Stimulated activated naive CD8-positive, alpha-beta T cell treated with anti-CD3 and anti-CD28 coated beads, Interleukin-15, amount 100 ng/mL, for 72 hours (primary cell): ENCODE measurements at places on chromosomes 2 and 18.
A peak's percentile ranks its signal among the peaks of the same experiment; 100 is the strongest.

DNA sequence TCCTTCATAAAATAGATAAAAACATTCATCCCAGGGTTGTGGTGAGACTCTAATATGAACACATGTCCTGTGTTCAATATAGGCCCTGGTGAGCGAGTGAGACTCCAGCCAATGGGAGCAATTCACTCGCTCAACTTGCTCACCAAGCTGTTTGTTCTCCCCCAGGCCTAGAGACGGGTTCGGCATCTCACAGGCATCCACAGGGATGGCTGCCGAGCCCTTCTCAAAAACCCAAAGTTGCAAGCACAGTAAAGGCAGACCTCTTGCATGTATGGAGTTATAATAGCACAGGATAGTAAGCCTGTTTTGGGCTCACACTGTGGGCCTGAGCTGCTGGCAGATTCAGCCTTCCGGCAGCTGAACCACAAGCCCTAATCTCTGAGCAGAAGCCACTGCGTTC lies 15.7 kb downstream of the PARD6G start:
- DNase-seq = no peak

DNA sequence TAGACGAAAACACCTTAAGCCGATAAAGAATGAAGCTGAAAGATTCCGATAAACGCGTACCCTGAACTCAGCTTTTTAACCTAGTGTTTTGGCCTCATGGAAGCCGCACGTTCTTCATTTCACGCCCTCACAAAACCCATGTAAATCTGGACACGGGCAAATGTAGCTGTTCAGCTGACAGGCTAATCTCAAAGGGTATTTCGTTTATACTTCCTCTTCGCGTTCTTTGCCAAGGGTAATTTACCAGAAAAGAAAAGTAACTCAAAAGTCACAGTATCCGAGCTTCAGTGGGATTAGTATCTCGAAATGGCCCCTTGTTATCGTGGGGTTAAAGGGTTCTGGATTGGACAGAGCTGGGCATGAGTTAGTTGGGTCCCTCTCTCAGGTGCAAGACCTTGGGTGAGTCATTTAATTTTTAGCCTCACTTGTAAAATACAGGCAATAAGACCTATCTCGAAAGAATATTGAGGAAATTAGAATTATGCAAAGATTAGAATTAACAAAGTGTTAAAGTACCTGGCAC lies 22.0 kb upstream of the STPG4 start:
- no peak for DNase-seq

DNA sequence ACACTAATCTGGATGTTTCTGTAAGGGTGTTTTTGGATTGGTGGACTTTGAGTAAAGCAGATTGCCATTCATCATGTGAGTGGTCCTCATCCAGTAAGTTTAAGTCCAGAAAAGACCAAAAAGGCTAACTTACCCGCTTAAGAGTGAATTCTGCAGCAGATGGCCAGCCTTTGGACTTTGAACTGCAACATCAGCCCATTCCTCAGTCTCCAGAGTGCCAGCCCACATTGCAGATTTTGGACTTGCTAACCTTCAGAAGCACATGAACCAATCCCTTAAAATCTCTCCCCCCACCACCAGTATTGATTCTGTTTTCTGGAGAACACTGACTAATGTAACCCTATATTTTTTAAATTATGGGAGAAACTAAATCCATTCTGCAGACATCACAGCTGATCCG lies 30.0 kb upstream of the SPATS2L start:
- DNase-seq = no peak

DNA sequence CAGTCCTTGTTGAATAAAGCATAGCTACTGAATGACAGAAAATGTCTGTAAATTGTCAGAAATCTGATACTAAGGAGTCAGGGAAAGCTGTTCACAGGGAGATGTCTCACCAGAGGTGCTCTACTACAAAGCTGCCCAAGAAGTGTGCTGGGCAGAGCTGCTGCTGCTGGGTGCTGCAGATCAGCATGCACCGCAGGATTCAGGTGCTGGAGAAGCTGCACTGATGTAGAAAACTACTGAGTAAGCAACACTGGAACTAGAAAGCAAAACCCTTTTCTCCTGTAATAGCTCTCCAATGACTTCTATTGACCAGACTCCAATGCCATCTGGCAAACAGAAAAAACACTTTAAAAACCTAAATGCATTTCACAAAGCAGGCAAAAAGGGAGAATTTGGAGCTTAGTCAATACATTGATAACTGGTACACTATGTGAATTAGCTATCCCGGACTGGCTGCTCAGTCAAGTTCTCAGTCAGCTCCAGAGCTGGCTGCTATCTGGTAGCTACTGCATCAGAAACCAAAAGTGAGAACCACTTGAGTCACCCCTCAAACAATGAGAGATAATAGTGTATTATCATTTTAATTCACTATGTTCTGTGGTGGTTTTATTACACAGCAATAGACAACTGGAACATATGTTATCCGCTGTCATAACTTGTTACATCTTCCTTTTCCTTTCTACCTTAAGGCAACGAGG lies 493.1 kb downstream of the CPS1 start:
- DNase-seq = no peak

DNA sequence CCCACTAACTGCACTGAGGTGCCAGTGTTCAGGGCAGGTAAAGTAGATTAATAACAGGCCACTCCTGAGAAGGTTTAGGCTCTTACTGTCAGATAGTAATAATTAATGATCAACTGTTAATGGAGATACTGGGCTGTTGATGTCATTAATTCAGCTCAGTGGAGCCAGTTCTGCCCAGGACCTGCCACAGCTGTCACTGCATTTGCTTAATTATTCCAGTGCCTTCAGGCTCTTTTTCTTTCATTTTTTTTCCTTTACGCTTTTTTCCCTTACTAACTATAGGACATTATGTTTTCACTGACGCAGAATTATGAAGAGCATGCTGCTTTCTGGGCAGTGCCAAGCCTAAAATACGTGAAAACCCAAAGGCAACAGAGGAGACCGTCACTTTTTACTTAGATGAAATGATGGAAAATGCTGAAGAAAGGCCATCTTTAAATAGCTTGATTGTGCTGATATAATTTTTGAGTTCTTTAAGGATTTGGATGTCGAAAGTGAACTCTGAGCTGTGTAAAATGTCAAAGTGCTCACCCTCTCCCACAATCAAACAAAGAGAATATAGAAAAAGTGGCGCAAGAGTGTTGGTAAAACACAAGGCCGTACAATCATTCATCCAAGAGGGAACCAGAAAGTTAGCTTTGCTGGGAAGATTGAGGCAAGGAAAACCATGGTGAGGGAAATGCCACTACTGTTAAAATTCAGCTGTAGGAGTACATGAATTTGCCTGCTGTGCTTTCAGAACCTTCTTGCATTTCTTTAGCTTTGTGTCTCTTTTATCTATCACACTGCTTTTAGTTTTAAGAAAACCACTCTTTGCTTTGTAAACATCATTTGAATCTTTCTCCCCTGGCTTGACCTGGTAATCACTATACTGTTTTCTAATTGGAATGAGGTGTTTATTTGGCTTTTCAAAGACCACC lies 192.0 kb upstream of the ZEB2 start:
- no peak for DNase-seq

GRCh38 chr2:100142393-100142792 lies at the start of gene AFF3:
TSS of gene AFF3 (minus strand) at chr2:100142590. CDS start at chr2:100104454, 38,136 bp downstream.
- peak; percentile 84 for DNase-seq

- no peak for DNase-seq
Observed at GRCh38 chr2:43068041-43068533, 158.3 kb downstream of the ZFP36L2 start.

DNA sequence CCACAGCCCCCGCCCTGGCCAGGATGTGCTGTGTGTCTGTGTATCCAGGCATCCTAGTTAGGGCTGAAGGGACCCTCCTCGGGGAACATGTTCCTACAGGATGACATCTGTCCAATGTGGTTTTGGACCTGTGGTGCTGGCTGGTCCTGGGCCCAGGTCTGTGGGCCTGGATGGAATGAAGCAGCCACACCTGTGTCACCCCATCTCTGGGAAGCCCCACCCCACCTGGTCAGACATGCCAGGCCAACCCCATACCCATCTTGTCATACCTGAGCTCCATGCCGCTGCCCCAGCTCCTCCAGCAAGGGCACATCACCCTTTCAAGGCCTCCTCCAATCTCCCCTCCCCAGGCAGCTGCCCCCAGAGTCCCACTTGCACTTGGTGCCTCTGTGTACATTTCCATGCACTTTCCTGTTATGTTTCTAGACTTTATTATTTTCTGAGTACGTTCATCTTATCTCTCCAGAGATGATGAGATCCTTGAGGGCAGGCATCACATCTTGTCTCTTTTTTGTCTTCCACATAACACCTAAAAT lies 24.1 kb upstream of the PLB1 start:
- no peak for DNase-seq

DNA sequence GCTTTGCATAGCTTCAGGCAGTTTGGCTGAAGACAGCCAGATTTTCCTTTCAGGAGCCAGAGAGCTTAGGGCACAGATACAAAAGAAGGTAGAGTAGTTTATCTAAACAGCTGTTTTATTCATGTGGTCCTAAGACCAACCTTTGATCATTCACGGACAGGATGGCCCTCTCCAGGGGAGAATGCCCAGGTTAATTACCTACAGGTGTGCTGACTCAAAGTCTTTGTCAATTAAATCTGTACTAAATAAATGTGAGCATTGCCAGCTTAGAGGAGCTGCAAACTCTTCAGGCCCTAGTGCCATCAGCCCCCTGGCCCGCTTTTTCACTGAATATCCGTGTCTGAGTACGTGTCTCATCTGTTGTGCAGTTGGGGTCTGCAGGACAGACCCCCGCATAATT lies 554.7 kb downstream of the NUP35 start:
- DNase-seq = no peak

DNA sequence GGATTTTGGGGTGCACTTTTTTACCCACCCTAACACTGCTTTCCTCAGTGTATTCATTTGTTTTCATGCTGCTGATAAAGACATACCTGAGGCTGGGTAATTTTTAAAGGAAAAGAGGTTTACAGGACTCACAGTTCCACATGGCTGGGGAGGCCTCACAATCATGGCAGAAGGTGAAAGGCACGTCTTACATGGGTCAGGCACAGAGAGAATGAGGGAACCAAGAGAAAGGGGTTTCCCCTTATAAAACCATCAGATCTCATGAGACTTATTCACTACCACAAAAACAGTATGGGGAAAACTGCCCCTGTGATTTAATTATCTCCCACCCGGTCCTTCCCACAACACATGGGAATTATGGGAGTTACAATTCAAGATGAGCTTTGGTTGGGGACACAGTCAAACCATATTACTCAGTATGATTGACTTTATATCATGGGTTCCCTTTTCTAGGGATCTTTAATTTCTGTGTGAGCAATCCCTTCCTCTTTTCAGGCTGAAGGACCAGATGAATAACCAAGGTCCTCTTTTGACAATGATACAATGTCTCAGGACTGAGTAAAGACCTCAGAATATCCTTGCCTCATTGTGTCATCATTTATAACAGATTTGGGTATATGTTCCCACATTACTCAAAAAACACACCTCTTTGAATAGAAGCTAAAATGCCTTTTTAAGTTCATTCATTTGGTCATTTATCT lies 100.1 kb upstream of the TRIB2 start:
- DNase-seq = no peak

DNA sequence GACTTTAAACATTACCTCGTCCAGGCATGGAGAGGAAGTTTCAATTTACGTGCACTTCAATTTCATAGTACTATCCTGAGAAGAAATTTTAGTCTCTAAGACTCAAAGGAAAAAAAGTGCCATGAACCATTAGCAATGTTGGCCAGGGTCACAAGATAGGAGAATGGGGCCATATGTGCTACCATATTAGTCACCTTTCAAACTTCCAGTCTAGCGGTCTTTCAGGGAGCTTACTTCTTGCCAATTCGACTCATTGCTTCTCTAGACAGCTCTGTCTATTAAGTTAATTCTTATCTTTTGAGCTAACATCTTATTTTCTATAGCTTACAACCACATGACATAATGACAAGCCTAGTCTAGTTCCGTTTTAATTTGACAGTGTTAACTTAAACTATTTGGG lies 129.1 kb downstream of the ANKRD44 start:
- no peak for DNase-seq

GRCh38 chr2:224819075-224819474 lies 102.9 kb upstream of the CCDC195 start:
- no peak for DNase-seq

GRCh38 chr2:13114391-13114790 lies 397.7 kb downstream of the TRIB2 start:
- DNase-seq = no peak

DNA sequence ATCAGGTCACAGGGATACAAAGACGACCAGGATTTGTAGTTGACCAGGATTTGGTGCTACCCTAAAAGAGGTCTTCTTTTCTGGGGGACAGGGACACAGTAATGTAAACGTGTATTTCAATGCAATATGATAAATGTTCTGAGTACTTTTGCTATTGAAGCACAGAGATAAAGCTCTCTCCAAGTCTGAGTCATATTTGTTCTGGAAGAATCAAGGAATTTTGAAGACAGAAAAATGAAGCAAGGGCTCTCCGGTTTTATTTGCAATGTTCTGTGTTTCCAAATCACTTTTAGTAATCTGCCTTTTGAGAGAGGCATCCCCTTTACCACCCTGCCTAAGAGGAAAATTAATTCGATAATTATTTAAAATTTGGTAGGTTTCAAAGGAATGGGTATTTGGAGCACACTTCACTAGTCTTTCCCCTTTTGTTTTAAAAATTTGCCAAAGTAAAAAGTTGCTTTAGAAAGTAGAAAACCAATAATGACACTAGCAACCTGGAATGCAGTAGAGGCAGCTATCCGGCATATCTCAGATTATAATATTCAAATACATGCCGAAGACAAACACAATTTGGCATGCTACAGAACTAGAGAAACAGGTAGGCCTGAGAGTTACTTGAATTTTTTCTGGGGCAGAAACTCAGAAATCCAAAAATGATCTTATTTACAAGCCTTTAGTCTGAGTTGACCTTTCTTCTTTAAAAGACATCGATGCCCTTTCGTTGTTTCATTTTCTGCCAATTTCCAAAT lies 82.7 kb downstream of the MREG start:
- DNase-seq = no peak

GRCh38 chr2:145558617-145559350 lies 1038.9 kb upstream of the ZEB2 start:
- DNase-seq = no peak
